Stimulated activated CD4-positive, alpha-beta T cell treated with anti-CD3 and anti-CD28 coated beads, Interleukin-4, amount 100 ng/mL, for 4 hours (primary cell): ENCODE measurements at places on chromosomes 6 and 20.

DNA sequence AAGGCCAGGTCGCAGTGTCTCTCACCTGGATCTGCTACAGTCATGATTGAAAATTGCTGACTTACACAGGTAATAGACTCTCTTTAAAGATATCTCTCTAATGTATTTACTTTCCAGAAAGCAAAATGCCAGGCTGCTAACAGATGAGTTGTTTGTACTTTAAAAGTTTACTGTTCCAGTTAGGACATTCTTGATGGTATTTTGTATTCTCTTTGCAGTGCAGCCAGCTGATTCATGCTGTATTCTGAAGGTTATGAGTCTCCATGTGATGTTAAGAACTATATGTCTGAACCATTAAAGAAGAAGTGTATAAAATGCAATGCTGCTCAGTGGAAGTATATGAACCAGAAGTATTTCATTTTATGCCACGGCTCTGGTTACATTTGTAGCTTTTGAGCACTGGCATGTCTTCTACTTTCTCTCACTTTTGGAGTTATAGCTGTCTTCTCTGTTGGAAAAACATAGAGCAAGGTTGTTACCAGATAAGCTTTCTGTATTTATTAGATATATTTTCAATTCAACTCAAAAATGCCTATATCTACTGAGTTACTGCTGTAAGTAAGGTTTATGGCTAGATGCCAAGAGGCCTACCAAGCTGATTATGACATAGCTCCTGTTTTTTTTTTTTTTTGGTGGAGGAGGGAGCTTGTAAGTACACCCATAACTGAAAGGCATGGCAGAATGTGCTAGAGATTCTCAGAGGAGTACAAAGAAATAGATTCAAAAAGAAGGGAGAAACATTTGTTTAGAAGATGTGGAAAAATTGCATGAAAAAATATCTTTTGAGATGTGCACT is 130.5 kb upstream of the MAN1A1 start:
- DNase-seq = no peak

GRCh38 chr6:42899871-42900270 is 16.0 kb upstream of the PTCRA start:
- DNase-seq = no peak

DNA sequence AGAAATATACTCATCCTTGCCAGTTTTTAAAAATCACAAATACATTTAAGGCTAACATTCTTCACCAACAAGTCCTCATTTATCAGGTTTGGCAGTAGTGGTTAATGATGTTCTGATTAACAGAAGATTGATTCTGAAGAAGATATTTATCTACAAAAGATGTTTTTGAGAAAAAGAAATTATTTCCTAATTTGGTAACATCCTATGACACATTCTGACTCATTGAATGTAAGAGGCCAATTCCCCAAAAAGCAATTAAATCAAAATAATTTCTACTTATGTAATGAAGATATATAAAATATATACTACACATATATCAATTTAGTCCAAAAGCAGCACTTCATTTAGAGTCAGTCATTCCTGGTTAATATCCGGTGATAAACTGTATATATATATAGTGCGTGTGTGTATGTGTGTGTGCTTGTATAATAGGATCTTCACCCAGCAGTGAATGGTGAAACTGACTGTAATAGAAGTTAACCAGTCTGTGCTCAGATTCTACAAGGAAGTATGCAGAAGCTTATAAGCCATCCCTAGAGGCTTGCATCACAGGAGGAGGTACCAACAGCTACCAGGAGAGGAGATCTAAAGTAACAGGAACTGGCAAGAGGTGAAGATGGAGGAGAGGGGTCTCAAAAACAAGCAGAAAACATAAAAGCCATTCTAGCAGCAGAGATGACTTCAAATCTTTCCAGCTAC is 82.9 kb upstream of the MARCKS start:
- DNase-seq = no peak

DNA sequence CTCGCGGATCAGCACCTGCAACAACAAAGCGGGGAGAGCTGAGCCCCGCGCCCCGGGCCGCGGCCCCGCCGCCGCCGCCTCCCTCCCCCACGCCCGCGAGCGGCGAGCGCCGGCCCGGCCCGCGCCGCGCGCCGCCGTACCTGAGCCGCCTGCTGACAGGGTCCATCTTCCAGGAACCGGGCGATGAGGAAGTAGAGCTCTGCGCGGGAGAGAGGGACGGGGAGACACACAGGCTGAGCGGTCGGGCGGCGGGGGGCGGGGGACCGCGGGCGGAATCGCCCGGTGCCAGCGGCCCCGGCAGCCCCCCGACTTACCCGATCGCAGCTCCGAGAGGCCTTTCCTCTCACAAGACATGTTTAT is 359 bp downstream of the PHIP start:
- DNase-seq = peak; percentile 49

- DNase-seq = no peak
These were observed 174.2 kb upstream of the THBS2 start for GRCh38 chr6:169427856-169428255.

DNA sequence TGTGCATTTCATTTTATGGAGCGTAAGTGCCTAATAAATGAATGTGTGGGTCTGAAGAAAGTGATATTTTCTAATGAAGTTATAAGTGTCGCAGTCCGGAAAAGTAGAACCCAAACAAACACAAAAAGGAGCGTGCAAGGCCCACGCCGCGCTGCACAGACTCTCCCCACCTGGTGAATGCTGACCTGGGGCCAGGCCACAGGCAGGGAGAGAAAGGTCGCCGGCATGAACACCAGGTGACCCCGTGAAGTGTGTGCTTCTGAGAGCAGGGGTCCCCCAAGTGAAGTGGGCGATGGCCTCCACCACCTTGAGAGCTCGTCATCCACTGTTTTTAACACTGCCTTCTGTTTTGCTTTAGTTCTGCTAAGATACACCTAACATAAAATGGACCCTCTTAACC is 114.8 kb downstream of the MYLK4 start:
- DNase-seq = no peak

DNA sequence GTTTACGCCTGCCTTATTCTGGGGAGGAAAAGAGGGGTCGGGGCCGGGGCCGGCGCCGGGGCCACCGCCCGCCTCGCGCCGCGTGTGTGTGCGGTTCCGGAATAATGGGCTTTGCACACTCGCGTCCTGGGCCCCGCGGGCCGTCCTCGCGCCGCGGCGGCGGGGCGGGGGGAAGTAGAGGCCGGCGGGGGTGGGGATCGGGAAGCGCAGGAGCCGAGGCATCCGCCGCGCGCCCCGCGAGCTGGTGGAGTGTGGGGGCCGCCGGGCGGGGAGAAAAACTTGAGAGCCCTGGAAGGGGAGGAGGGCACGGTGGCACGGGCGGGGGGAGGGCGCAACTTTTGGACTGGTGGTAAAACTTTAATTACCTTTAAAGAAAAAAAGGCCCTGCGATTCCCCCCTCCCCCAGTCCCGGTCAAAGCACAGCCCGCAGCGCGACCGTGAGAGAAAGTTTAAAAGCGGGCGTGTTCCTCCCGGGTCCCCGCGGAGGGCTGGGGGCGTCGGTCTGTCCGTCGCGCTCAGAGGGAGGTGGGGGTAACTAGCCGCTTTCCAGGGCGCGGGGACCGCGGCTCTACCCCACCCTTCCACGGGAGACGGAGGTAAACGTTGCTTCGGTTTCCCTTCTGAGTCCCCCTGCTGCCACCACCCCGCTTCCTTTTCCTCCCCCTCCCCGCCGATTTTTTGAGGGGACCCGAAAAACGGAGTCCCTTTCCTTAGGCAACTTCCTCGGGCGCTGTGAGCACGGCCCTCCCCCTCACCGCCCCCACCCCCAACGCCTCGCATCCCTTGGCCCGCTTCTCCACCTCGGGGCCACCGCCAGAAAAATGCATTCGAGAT is 1.9 kb downstream of the L3MBTL3 start:
- DNase-seq = peak; percentile 37

- DNase-seq = no peak
These were observed 15.7 kb upstream of the CGA start for GRCh38 chr6:87110636-87111035.

GRCh38 chr6:21845018-21845417 is 251.5 kb downstream of the SOX4 start:
- DNase-seq = no peak

- DNase-seq = no peak
These were observed at the start of gene GPRC6A for GRCh38 chr6:116828983-116829382. GPRC6A (minus strand) TSS chr6:116829083; CDS start chr6:116829013, 70 bp downstream.

- DNase-seq = no peak
These were observed 38.7 kb downstream of the GSS start for GRCh38 chr20:34916774-34917354.

DNA sequence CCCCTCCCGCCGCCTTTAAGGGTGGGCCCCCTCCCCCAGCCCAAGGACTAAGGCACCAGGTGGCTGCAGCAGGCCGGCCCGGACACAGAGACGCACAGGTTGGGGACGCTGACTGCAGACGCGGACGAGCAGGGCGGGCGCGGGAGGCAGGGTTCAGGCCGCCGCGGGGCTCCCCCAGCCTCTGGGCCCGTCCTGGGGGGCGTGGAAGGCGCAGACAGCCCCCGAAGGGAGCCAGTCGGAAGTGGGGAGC is 9.3 kb downstream of the DUSP15 start:
- DNase-seq = no peak
